Putamen (tissue), 1 donor: ENCODE measurements at places on chromosomes 4 and X.

GRCh38 chrX:107421337-107421861 is 28.1 kb upstream of the FRMPD3 start:
- no peak for DNase-seq

- DNase-seq = no peak
Measured at GRCh38 chrX:119676949-119677653, 15.9 kb downstream of the SEPTIN6 start.

DNA sequence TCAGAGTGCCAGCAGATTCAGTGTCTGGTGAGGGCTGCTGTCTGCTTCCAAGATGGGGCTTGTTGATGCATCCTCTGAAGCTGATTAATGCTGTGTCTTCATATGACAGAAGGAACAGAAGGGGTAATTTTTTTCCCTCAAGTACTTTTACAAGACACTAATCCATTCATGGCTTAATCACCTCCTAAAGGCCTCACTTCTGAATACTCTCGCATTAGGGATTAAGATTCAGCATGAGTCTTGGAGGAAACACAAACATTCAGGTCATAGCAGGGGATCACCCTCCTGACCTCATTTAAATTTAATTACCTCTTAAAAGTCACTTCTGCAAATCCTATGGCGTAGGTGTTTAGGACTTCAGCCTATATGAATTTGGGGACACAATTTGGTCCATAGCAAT is 1145.5 kb upstream of the PCDH10 start:
- DNase-seq = no peak

GRCh38 chrX:57528670-57529255 is 63.0 kb upstream of the ZXDB start:
- DNase-seq = no peak

DNA sequence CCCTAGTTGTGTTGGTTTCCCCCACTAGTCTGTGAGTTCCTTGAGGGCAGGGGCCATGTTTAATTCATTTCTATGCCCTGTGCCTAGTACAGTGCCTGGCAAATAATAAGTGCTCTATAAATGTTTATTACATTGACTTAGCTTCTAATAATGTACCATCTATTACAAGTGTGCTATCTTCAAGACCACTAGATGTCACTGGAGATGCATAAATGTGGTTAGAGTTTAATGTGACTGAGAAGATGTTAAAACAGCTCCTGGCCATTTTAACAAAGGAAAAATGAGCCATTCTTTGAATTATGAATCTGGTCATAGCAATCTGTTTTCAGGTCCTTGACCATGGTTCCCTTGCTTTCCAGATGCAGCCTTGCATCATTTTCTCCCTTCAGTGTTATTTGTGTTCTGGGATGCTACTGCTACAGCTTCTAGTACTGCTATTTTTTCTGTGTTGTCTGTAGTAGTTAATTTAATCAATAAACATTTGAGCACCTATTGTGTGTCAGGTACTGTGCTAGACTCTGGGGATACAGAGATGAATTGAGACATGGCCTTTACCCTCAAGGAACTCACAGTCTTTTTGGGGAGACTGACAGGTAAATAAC is 43.2 kb downstream of the SLC9A6 start:
- peak; percentile 1 for DNase-seq

- DNase-seq = peak; percentile 80
Measured at GRCh38 chr4:117134386-117134785, 49.0 kb upstream of the TRAM1L1 start.

- DNase-seq = no peak
Measured at GRCh38 chr4:110904435-110905065, 281.7 kb upstream of the PITX2 start.

DNA sequence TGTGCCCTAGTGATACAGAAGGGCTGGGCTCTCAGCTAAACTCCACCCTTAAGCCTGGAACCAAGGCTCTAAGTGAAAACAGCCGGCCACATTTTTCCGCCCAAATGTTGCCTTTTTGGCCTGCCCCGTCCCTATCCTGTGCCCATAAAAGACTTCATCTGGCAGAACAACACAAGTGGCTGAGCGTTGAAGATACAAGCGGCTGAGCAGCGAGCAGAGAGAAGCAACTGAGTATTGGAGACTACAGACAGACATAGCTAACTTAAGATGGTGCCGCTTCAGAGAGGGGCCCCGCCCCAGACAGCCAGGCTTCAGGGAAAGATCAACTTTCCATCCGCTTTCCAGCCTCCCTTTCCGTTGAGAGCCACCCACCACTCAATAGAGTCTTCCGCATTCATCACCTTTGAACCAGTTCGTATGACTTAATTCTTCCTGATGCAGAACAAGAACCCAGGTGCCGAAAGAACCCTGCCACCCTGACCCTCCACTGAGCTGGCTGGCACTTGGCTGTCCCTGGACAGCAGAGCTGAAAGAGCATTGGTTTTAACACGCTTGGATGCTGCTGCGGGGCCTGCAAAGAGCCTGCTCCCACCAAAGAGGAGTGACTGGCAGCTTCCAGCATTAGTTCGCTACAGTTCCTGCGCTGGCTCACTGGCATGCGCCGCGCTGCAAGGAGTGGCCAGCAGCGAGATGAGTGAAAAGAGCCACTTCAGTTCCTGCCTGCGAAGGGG is 853.2 kb upstream of the INTU start:
- no peak for DNase-seq

- no peak for DNase-seq
Measured at GRCh38 chrX:26722666-26723428, 506.9 kb downstream of the MAGEB5 start.

DNA sequence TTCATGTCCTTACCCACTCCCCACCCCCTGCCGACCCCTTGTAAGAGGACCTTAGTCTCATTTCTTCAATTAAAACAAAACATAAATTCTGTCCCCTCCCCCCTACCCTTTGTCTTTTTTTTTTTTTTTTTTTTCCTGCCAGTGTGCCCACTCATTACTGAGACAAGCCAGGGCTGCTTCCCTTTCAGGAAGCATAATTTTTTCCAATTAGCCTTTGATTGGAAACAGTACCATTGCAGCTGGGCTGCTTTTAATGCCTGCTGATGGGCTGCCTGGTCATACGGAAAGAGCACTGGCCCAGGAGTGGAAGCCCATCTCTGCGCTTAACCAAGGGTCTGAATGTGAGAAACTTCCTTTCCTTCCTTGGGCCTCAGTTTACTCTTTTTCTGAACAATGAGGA is 18.6 kb upstream of the CAPN6 start:
- DNase-seq = no peak
